ENCODE measurements at places on chromosomes 16 and 17.

DNA sequence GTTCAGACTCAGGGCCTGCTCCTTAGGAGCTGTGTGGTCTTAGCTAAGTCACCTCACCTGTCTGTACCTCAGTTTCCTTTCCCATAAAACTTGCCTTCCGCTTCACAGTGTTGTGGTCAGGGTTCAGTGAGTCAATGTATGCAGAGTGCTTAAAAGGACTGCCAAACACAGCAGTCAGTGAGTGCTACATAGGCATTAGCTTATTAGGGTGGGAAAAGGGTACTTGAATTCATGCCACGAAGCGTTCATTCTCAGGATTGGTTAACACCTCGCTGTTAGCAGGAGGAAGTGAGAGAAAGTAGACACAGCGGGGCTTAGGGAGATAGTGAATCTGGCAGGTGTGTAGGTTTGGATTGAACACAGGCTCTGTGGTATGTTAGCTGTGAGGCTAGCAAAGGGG is 155.2 kb downstream of the SHISA9 start:
- DNase-seq = no peak

DNA sequence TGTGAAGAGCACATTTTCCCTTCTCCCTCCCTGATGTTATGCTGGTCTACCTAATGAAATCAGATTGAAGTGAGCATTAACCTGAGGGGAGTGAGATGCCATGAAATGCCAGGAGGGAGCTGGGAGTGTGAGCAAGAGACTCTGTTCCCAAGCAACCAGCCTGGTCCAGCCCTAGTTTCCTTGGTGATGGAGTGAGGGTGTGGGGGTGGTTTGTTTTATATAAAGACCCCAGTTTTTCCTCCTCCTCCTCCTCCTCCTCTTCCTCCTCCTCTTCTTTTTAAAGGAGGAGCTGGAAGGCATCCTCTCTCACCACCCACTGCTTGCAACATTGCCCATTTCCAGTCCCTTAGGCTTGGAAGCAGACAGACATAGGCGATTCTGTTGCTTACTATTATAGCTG is 97.1 kb downstream of the DNAH3 start:
- DNase-seq = no peak

DNA sequence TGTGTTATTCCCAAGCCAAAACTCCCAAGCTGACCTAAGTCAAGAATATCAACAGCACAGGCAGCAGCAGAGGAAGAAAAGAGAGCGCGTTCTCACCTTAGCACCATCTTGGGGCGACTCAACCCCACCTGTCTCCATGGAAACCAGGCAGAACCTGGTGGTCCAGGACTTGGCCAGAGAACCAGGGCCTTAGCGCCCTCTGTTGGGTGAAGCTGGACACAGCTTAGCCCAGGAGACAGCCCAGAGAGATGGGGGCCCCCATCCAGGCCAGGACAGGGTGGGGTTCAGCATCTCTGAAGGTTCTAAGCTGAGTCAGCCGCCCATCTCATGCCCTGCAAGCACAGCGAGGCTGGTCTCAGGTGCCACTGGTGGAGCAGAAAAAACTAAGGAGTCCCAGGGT is 60.1 kb upstream of the TMEM132E start:
- peak; percentile 15 for DNase-seq

GRCh38 chr17:21239680-21240368 is 13.4 kb downstream of the NATD1 start:
- DNase-seq = no peak

GRCh38 chr16:51248217-51248616 is 97.1 kb upstream of the SALL1 start:
- no peak for DNase-seq

DNA sequence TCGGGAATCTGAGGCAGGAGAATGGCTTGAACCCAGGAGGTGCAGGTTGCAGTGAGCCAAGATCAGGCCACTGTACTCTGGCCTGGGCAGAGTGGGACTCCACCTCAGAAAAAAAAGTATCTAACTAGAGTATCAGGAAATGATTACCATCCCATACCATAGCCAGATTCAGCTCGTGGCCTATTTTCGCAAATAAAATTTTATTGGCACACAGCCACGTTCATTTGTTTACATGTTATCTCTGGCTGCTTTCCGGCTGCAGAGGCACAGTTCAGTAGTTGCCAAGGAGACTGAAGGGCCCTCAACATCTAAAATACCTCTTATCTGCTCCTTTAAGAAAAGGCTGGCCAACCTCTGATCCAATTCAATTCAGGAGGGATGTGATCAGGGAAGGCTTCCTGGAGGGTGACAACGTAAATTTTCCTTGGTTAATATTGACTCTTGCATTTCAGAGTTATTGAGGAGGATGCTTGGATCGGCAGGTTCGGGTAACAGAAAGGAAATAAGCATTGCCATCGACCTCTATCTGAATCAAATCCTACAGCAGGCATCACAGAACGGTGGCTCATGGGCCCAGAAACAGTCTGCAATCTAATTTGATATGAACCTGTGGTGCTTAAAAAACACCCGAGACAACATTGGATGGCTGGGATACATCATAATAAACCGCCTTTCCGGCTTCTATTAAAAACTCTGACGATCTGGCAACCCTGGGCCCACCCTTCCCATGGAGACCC is 73.8 kb downstream of the XYLT1 start:
- no peak for DNase-seq

- no peak for DNase-seq
Observed at GRCh38 chr17:58281511-58282011, 826 bp upstream of the MPO start.

DNA sequence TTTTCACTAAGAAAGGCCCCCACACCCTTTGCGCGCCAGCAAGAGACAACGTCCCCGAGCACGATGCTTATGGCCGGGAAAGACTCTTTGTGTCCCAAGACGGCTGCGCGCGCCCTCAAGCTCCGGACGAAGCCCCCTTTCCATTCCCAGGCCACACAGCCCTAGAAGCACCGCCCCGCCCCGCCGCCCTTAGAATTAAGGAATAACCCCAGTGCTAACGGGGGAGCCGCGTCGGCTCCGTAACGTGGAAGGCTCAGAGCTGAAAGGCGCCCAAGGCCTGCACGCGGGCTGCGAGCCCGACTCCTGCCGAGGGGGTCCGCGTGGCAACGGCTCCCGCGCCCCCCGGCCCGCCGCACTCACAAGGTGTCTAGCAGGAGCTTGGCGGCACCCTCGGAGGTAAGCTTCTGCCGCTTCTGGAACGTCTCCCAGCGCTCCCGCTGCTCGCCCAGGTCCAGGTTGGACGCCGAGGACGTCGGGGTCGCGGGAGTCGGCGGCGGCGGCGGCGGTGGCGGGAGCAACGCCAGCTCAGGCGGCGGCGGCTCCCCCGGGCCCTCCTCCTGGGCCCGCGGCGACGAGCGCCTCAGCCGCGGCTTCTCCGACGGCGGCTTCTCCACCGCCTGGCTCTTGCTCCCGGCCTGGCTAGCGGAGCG is 477 bp downstream of the CENPV start:
- peak; percentile 34 for DNase-seq

DNA sequence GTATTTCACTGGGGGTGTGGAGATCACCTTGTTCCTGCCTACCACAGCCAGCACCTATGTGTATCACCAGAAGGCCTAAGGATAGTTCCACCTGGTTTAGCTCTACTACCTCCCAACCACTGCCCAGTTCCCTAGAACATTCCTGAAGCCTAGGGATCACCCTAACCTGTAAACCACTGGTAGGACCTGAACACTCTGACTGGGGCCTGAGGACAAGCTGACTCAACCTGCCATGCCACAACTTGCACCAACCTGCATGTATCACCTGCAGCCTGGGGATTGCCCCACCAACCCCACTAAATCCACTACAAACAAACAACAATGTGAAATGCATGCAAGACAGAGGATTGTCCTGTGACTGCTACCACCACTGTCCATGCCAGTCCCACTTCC is 128.1 kb downstream of the KIF2B start:
- no peak for DNase-seq

DNA sequence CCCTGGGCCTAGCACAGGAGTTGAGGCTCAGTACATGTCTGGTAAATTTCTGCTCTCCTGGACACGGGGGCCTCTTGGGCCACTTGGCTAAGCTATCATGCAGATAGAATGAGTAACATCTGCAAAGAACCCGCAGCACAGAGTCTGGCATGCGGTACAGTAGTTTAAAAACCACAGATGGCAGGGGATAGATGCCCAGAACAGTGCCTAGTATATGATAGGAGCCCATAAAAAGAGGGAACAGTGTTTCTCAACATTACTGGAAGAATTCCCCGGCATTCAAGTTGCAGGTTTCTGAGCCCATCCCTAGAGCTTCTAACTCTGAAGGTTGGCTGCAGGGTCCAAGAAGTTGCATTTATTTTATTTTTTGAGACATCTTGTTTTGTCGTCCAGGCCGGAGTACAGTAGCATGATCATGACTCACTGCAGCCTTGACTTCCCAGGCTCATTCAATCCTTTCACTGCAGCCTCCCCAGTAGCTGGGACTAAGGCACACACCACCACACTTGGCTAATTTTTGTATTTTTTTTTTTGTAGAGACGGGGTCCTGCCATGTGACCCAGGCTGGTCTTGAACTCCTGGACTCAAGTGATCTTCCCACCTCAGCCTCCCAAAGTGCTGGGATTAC is 5.8 kb downstream of the CDIPT start:
- DNase-seq = no peak

- peak; percentile 77 for DNase-seq
Observed at GRCh38 chr17:60435244-60436167, 13.2 kb downstream of the CHCT1 start.

DNA sequence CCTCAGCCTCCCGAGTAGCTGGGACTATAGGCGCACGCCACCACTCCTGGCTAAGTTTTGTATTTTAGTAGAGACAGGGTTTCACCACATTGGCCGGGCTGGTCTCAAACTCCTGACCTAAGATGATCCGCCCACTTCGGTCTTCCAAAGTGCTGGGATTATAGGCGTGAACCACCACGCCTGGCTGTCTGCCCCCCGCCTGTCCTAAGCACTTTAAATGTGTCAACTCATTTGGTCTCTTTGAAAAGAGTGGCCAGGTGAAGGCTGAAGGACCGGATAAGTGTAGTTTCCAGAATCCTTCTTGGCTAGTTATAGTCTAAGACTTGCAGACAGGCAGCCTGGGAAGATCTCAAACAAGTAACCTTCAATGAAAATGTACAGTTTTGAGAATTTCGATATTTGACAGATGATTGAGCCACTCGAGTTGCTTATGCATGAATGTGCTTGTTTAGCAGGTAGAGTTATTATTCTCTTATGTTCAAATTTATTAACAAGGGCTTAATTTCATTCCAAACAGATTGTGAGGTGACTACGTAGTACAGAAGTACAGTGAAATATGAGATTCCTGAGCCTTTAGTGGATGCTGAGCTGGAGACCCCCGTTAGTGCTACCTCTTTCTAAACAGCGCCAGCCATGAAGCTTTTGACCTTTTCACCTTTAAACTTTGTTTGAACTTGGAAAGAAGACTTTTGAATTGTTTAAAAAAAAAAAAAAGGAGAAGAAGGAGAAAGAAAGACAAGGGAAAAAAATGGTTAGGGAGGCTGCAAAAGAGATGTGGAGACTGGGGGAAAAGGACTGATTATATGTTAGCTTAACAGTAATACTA is 164.4 kb upstream of the TBX2 start:
- no peak for DNase-seq

DNA sequence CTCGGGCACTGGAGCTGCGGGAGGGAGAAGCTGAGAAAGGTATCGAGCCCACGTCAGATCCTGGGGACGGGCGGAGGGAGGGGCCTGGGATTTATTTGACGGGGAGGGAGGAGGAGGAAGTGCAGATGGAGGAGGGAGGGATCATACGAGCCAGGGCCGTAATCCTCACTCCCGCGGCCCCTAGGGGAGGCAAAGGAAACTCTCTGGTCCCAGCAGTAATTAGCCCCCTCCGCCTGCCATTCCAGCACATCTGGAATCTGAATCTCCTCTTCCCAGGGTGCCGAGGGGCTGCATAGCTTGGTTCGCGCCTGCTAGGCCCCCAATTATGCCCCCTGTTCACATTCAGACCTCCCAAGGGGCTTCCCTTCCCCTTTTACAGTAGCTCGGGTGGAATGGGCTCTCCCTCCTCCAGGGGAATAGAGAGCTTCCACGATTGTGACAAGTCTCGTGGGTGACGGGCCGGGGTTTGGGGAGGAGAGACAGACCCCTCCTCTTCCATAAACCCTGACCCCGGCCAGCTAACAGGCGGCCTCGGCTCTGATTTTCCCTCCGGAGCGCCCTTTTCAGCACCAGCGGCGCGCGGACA is at the start of gene SEZ6L2:
Gene SEZ6L2, minus strand, starts transcription at position 35 of the 586 bp plus-strand sequence. CDS start 531 bp downstream, outside the sequence.
- peak; percentile 78 for DNase-seq

DNA sequence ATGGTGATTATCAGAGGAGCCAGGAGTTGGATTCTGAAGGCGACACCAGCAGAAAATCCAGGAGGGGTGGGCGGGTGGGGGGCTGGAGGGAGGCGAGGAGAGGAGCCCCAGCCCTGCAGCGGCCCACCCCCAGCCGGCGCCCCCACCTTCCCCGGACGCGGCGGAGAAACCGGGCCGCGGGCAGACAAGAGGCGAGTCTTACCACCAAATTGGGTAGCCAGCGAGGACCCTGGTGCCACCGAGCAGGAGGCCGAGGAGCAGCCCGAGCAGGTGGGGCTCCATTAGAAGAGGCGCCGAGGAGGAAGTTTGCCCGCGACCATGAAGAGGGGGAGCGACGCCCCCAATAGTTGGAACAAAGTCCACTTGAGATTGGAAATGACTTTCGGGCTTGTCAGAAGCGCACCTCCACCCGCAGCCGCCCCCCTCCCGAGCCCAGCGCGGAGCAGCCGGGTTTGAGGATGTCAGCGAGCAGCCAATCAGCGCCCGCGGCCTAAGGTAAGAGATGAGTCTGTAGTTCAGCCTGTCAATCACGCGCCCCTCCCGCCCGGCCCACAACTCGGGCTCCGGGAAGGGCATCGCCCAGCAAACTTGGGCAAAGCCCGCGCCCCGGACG is at the start of gene WNT3:
Gene WNT3, minus strand, starts transcription at position 377 of the 613 bp plus-strand sequence. Its CDS starts 95 bp downstream, at position 282.
- peak; percentile 78 for DNase-seq

DNA sequence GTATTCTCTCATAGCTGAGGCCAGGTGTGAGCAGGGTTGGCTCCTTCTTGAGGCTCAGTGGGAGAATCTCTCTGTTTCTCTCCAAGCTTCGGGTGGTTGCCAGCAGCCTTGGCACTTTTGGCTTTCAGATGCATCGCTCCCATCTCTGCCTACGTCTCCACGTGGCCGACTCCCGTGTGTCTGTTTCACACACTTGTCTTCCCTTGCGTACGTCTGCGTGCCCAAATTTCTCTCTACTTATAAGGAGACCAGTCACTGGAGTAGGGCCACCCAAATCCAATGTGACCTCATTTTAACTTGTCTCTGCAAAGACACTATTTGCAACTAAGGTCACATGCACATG is 14.7 kb downstream of the OSBPL7 start:
- no peak for DNase-seq

Data from activated naive CD4-positive, alpha-beta T cell treated with anti-CD3 and anti-CD28 coated beads for 36 hours (primary cell).